NCI-H1417 treated with DMSO at 0.1 percent for 48 hours (cell line): ENCODE measurements at places on chromosomes 3 and 15.

DNA sequence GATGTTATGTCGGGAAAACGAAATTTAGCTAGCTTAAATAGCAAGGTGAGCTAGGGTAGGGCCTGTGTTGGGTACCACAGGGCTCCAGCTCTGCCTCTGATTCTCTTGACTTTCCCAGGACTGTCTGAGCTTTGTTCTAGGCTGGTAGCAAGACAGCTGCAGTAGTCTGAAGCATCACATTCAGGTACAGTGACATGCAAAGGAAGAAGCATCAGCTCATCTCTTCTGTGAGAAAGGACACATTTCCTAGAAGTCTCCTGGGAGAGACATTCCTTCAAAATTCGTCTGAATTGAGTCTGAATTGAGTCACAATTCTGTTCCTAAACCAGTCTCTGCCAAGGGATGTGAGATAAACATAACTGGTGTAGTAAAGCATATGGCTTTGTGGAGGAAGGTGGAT lies 8.5 kb upstream of the UBXN7 start:
- no peak for DNase-seq

- no peak for DNase-seq
Measured at GRCh38 chr15:89002281-89002761, 85.9 kb upstream of the ABHD2 start.

- DNase-seq = no peak
Measured at GRCh38 chr3:71451812-71452211, 131.7 kb downstream of the FOXP1 start.

GRCh38 chr3:127162947-127163645 lies 29.8 kb upstream of the PRR23E start:
- no peak for DNase-seq

DNA sequence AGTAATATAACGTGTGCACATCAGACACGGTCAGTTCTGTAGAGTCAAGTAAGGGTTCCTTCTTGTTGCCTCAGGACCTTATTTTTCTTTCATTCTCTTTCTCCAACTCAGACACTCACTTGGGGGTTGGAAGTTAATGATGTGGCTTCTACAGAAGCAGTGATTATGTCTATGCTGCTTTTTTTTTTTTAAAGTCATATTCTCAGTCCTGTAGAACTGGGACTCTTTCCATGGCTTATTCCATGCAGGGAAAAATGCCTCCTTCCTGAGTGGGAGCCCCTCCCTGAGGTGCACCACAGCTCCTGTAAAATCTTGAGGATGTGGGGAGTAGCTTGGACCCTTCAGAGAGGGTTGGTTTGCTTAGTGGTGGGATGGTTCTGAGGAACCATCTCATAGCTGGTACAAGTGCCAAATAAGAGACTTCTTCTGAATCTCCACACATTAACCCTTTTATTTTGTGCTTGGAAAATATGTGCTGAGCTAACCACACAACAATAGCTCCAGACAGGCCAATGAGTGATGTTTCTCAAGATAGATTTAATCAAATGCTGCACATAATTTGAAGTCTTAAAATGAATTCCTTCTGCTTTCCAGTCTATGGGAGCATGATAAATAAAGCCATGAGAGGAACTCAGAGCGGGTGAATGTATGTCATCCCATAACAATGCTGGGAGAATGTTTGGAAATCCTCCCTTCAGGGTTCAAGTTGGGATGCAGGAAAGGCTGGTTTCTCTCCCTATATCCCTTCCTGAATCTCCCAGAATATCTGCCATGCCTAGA lies 23.3 kb upstream of the FSTL1 start:
- no peak for DNase-seq

- no peak for DNase-seq
Measured at GRCh38 chr15:26073430-26074333, 210.6 kb upstream of the ATP10A start.

- no peak for DNase-seq
Measured at GRCh38 chr3:38630606-38631005, 18.9 kb downstream of the SCN5A start.

DNA sequence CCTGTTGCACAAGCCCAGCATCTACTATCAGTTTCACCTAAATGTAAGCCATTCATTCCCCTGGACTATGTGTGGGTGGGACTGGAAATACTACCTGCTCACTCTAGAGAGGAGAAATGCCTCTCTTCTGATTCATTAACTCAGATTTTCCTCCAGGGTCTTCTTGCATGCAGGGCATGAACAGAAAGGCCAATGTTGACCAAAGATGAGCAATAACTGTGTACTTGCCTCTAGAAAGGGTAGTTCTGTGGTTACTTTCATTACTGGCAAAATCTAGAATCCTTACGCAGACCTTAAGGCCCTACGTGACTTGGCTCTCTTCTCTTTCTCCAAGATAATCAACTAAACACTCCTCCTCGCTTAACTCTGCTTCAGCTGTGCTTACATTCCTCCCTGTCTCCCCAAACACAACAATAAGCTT lies 81.4 kb upstream of the PSMD6 start:
- no peak for DNase-seq

GRCh38 chr3:151483488-151483887 lies 22.6 kb upstream of the IGSF10 start:
- no peak for DNase-seq

DNA sequence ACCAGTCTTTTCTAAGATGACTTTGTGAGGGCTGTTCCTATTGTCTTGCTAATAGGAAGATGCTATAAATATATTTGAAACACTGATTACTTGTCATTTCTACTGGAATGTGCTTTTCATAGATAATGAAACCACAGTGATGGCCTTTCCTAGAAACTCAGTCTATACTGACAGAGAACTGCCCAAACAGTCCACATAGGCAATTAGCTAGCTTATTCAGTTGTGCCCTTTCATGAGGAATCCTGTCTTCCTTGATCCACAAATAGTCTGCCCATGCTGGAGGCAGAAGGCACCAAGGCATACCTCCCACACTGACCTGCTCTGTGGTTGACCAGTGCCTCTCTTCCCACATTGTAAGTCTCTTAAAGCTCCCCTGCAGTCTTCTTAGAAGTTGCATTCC lies 135.9 kb downstream of the CMSS1 start:
- no peak for DNase-seq

- DNase-seq = no peak
Measured at GRCh38 chr3:42745776-42746454, 27.1 kb downstream of the CCDC13 start.

DNA sequence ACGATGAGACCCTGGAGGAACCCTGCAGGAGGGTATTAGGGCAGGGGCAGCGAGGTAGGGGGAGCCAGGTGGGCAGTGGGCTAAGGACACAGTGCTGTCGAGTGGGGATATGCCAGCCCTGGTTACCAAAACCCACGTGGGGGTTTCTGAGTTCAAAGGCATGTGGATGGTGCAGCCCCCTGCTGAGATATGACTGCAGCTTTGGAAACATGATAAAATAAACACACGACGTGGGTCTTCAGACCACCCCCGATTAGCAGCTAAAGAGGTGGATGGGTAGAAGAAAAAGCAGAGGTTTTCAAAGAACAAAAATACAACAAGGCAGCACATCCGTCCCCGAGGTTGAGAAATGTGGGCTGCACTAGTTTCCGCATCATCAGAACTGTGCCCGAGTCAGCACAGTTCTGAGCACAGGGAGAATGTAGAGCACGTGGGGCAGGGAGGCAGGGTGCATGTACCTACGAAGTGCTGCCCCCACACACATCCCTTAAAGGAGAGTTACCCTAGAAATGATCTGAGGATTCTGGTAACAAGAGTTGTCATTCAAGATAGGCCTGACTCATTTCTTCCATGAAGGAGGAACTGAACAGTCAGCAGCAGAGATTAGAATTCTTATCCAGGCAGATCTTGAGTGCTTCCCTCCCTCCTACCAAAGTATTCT lies 121.3 kb downstream of the RPLP1 start:
- DNase-seq = no peak
